ENCODE measurements at places on chromosomes 3 and 15. TPM values are rescaled to one million over a fixed set of nuclear protein-coding genes. Genes with fewer than 3 reads are reported as not detected.

- DNase-seq = peak; percentile 69
Measured at GRCh38 chr15:77282333-77282732, 137.6 kb downstream of the PEAK1 start.

GRCh38 chr15:78065284-78065872 lies 12.1 kb downstream of the TBC1D2B start:
- peak; percentile 91 for DNase-seq

DNA sequence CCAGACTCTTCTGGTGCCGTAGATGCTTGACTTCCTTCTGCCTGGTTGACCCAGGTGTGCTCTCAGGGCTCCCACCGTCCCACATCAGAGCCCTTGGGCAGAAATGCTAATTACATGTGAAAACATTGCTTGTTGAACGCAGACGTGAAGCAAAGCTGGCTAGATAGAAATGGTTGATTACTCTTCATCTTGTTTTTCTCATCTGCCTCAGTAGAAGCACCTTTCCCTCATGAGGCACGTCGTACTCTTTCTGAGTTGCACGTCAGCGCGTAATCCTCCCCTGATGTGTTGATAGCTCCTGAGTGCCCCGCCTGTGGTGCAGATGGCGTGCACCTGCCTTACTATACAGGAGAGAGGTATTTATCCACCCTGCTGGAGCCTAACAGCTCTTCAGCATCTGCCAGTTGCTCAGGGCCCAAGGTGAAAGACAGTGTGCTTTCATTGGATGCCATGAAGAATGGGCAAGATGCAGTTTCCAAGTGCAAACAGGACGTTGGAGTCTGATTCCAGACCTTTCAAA lies 18.1 kb downstream of the MAP6D1 start:
- no peak for DNase-seq

DNA sequence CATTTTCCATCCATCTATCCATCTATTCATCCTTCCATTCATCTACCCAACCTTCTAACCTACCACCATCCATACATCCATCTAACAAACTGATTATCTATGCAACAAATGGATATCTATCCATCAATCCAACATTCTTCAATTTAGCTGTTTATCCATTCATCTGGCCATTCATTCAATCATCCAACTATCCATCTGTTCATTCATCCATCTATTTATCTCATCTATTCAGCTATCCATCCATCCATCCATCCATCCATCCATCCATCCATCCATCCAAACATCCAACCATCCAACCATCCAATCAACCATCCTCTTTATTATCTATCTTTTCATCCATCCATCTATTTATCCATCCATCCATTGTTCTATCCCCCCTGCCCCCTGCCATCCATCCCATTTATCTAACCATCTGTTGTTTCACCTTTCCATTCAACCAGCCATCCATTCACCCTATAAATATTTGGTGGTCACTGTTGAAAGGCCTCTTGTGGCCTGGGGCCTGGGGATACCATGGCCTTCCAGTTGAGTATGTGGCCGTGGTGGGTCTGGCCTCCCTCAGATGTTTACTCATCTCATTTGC lies 44.7 kb downstream of the SLC6A6 start:
- DNase-seq = no peak

DNA sequence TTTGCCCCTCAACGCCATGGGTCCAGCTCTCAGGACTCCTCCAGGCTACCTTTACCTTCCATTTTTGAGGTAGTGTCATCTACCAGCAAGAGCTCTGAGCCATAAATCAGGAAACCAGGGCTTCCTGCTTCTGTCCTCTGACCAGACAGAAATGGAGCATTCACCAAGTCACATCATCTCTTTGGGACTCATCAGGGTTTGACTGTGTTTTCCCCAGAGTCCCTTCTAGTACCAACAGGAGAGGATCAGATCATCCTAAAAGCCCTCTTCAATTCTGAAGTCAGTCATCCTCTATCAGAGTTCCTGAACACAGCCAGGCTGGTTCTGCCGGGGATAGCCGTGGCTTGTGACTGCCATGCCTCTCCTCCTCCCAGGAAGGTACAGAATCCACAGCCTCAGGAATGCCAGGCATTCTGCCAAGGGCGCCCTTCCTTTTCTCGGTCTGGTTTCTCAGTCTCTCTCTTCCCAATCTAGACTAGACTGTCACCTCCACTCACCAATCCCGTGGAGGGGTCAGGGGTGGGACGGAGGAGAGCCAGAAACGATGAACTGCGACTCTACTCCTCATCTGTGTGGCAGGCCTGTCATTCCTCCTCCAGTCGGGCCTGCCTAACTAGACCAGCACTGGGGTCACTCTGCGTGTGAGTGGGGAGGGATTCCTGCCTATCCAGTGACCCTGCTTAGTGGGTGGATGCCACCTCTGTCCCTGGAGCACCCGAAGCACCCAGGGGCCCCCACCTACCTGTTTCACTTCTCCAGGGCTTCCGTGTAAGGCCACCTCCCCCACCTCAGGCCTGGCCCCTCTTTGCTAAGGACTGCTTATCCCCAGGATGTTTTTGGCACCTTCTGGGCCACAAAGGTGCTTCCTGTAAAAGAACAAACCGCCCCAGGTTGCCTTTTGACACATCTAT lies 30.9 kb downstream of the CCNL1 start:
- no peak for DNase-seq

- DNase-seq = peak; percentile 65
Measured at GRCh38 chr15:66733976-66734375, 31.9 kb downstream of the SMAD6 start.

DNA sequence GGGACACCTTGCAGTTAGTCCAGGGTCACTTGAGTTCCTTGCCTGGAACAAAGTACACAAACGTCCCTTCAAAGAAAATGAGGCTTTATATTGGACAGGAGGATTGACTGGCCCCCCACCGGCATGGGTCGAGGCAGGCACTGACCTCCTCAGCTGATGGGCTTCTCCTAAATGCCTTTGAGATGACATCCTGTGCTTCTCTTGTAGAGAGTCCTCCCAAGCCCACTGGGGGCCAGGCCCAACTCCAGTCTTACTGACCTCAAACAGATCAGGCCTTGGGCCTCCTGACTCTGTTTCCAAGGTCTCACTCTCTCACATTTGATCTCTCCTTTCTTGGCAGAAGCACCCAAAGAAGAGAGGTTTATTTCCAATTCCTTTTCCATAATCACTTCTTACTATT lies 516.1 kb downstream of the MCTP2 start:
- DNase-seq = no peak

- DNase-seq = no peak
Measured at GRCh38 chr3:57956119-57956832, 51.9 kb upstream of the FLNB start.

USP50 gene
- total RNA-seq = not detected

SENP8 gene
- total RNA-seq = 1.9 TPM

IL17RD gene
- total RNA-seq = 46.8 TPM

SLC38A3 gene
- not detected for total RNA-seq

IQCF5 gene
- total RNA-seq = not detected

All from sigmoid colon (tissue), 7 donors.